Common myeloid progenitor, CD34-positive (primary cell): ENCODE measurements at places on chromosomes 6 and 20.

GRCh38 chr6:8881663-8882062 lies 446.3 kb upstream of the SLC35B3 start:
- no peaks in the 10 kb centered on the region for H3K4me1 ChIP-seq
- H3K4me3 ChIP-seq, result no peak overlapping the region
- no peaks in the 10 kb centered on the region for H3K36me3 ChIP-seq
- no peaks in the 10 kb centered on the region for H3K27me3 ChIP-seq

GRCh38 chr6:111604259-111605099 lies 1.2 kb downstream of the TRAF3IP2 start:
- peaks cover 3% of the 10 kb centered on the region for H3K36me3 ChIP-seq
- peak; percentile 34 for DNase-seq
- no peaks in the 10 kb centered on the region for H3K27me3 ChIP-seq
- H3K4me1 ChIP-seq, result peaks cover 40% of the 10 kb centered on the region

DNA sequence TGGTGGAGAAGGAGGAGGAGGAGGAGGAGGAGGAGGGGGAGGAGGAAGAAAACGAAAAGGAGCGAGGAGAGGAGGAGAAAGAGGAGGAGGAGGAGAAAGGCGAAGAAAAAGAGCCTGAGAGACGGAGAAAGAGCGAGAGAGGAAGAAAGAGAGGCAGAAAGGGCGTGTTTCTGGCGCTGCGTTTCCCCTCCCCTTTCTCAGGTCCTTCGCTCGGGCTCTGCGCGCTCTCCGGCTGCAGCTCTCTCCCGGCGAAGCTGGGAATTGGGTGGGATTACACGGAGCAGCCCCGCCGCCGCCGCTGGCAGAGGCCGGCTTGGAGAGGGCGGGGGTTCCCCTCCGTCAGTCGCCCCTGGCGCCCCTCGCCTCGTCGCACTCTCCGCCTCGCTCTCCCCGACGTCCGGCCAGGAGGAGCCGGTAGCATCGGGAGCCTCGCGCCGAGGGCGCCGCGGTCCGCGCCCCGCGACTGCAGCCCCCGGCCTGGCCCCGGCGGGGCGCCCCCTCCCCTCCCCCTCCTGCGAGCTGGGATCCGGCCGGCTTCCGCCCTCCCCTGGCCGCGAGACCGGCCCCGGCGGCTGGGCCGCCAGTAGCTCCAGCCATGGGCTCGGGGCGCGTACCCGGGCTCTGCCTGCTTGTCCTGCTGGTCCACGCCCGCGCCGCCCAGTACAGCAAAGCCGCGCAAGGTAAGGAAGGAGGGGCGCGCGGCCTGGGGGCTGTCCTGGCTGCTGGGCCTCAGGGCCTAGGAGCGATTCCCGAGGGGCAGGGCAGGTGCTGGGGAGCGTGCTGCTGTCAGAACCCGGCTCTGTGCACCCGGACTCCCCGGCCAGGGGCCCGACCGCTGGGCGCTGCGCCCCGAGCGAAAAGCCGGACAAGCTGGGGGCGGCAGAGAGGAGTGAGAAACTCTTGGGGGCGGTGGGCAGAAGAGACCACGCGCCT lies at the start of gene SCUBE3:
Gene SCUBE3, plus strand, starts transcription at position 133 of the 933 bp plus-strand sequence. Its CDS starts 463 bp downstream, at position 596.
- H3K4me1 ChIP-seq, result peaks cover 18% of the 10 kb centered on the region
- H3K4me3 ChIP-seq, result peak within 1 kb of the TSS; percentile 60
- peak; percentile 56 for DNase-seq
- peaks cover 75% of the 10 kb centered on the region for H3K27me3 ChIP-seq
- no peaks in the 10 kb centered on the region for H3K36me3 ChIP-seq

DNA sequence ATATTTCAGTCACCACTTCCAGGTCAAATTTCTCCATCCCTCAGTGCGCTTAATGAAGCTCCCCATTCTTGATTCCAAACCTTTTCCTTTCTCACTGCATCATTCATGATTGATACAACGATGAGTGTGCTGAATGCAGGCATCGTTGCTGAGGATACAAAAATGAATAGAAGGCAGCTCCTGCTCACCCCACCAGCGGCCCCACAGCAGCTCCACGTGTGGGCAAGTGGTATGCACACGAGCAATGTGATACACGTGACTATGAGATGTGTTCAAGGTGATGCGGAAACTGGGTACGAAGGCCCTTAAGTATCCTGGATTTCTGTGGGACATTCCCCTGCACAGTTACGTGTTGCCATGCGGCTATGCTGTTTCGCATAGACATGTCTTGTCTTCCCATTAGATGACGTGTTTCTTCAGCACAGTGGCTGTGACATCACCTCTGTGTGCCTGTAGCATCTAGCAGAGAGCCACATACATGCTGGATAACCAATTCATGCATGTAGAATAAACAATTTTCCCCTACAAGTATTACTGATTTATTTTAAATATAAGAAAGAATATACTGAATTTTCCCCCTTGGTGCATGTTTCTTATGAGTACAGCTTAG lies 260.5 kb upstream of the AGPAT4 start:
- H3K4me1 ChIP-seq, result no peaks in the 10 kb centered on the region
- H3K4me3 ChIP-seq, result no peak overlapping the region
- DNase-seq, result no peak
- no peaks in the 10 kb centered on the region for H3K36me3 ChIP-seq

GRCh38 chr6:157222201-157222981 lies 100.9 kb downstream of the TMEM242 start:
- H3K27ac ChIP-seq, result no peak overlapping the region
- peaks cover 26% of the 10 kb centered on the region for H3K4me1 ChIP-seq
- H3K4me3 ChIP-seq, result no peak overlapping the region
- peaks cover 6% of the 10 kb centered on the region for H3K27me3 ChIP-seq
- no peak for DNase-seq
- no peaks in the 10 kb centered on the region for H3K36me3 ChIP-seq

DNA sequence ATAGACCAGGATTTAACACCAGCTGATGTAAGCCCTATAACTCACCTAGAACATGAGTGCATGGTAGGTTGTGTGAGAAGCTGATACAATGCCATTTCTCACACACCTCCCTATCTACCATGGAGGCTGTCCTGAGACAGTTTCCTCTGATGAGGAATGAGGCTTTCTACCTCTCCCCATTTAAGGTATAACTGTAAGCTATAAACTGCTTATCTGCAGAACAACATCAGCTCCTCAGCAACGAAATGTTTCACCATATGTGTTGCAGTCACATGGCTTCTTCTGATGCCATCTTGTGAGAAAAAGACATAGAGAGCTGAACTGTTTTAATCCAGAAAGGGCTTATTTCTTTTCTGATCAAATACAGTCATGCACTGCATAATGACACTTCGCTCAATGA lies 20.7 kb downstream of the ZKSCAN3 start:
- H3K36me3 ChIP-seq, result peaks cover 18% of the 10 kb centered on the region
- no peaks in the 10 kb centered on the region for H3K4me1 ChIP-seq
- no peaks in the 10 kb centered on the region for H3K27me3 ChIP-seq
- no peak overlapping the region for H3K4me3 ChIP-seq

DNA sequence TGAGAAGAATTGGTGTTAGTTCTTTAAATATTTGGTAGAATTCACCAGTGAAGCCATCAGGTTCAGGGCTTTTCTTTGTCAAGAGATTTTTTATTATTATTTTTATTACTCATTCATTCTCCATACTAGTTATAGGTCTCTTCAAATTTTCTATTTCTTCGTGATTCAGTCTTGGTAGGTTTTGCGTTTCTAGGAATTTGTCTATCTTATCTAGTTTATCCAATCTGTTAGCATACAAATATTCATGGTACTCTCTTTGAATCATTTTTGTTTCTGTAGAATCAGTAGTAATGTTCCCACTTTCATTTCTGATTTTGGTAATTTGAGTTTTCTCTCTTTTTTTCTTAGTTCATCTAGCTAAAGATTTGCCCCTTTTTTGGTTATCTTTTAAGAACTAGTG lies 52.3 kb upstream of the PRDM1 start:
- DNase-seq, result no peak
- H3K4me1 ChIP-seq, result no peaks in the 10 kb centered on the region
- H3K4me3 ChIP-seq, result no peak overlapping the region
- H3K27ac ChIP-seq, result no peak overlapping the region
- no peaks in the 10 kb centered on the region for H3K27me3 ChIP-seq
- H3K36me3 ChIP-seq, result no peaks in the 10 kb centered on the region

- DNase-seq, result no peak
- no peaks in the 10 kb centered on the region for H3K27me3 ChIP-seq
- peaks cover 18% of the 10 kb centered on the region for H3K4me1 ChIP-seq
- no peak overlapping the region for H3K27ac ChIP-seq
- no peak overlapping the region for H3K4me3 ChIP-seq
- no peaks in the 10 kb centered on the region for H3K36me3 ChIP-seq
Observed at GRCh38 chr6:89492025-89492640, 59.2 kb downstream of the ANKRD6 start.

DNA sequence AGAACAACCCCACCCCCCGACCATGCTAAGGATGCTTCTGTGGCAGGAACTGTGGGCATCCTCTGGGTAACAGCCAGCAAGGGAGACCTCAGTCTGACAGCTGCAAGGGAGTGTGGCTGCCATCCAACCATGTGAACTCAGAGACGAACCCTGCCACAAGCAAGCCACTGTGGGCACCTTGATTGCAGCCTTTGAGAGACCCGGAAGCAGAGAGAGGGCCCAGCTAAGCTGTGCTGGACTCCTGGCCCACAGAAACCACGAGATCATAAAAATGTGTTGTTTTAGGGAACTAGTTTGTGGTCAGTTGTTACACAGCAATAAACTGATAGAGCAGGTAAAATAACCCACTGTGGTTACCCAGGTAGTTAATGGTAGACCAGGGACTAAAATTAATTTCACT lies 414.6 kb downstream of the CDH26 start:
- H3K36me3 ChIP-seq, result no peaks in the 10 kb centered on the region
- peaks cover 7% of the 10 kb centered on the region for H3K4me1 ChIP-seq

GRCh38 chr20:40896814-40897700 lies 131.6 kb upstream of the TOP1 start:
- no peak overlapping the region for H3K27ac ChIP-seq
- no peak overlapping the region for H3K4me3 ChIP-seq
- H3K4me1 ChIP-seq, result no peaks in the 10 kb centered on the region
- H3K36me3 ChIP-seq, result no peaks in the 10 kb centered on the region
- no peak for DNase-seq

DNA sequence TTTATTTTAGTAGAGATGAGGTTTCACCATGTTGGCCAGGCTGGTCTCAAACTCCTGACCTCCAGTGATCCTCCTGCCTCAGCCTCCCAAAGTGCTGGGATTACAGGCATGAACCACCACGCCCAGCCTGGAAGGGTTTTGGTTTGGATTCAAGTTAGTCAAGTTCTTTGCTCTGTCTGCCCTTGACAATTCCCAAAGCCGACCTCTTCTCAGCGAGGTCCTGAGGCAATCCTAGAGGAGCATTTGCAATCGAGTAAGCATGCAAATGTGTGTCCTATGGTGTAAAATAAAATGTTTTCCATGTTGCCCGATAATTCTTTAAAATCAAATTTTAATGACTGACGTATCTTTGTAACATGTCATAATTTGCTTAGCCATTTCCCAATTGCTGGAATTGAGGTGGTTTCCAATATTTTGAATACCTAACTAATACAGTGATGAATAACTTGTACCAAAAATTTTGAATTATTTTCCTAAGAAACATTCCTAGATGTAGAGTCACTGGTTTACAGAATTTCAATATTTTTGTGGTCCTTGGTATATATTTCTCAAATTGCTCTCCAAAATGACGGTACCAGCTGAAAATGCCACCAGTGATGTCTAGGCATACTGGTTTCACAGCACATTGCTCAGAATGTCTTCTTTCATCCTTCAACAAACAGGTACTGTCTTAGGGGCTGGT lies 38.7 kb downstream of the GTF2H5 start:
- H3K4me3 ChIP-seq, result no peak overlapping the region
- no peaks in the 10 kb centered on the region for H3K27me3 ChIP-seq
- no peak for DNase-seq

DNA sequence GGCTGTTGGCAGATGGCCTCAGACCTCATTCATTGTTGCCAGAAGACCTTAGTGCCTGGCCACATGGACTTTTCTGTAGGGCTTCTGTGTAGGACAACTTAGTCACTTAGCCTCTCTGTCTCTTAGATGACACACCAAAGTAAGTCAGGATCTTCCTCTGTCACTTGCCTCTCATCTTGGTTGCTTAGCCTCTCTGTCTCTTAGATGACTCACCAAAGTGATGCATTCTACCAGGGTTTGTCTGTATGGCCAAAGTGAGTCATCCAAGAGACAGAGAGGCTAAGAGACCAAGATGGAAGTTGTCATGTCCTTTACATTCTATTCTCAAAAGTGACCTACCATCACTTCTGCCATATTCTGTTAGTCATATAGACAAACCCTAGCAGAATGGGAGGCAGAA lies 255.9 kb upstream of the DEFB112 start:
- no peaks in the 10 kb centered on the region for H3K4me1 ChIP-seq
- no peaks in the 10 kb centered on the region for H3K36me3 ChIP-seq
- no peak overlapping the region for H3K27ac ChIP-seq
- no peaks in the 10 kb centered on the region for H3K27me3 ChIP-seq
- H3K4me3 ChIP-seq, result no peak overlapping the region

- peaks cover 66% of the 10 kb centered on the region for H3K27me3 ChIP-seq
- DNase-seq, result no peak
- no peaks in the 10 kb centered on the region for H3K36me3 ChIP-seq
- no peak overlapping the region for H3K4me3 ChIP-seq
- no peak overlapping the region for H3K27ac ChIP-seq
Observed at GRCh38 chr6:101401792-101402621, 8.5 kb downstream of the GRIK2 start.

DNA sequence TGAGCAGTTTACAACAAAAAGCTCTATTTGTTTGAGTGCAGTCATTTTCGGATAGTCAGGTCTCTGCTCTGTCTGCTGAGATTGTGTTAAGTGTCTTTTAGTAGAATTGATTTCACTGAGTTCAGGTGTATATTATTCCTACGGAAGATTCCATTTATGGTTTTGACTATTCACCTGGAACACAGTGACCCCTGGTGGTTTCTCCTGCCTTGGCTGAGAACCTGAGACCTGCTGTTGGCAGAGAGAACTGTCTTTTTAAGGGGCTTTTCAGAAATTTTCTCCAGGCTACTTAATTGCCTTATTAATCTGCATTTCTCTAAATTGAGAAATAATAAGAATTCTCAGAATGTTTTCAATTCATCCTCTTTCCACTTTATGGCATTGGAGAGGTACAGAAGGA lies 508.0 kb downstream of the TBC1D32 start:
- H3K4me1 ChIP-seq, result no peaks in the 10 kb centered on the region
- H3K27me3 ChIP-seq, result no peaks in the 10 kb centered on the region
- no peaks in the 10 kb centered on the region for H3K36me3 ChIP-seq
- no peak overlapping the region for H3K27ac ChIP-seq
- peak; percentile 32 for DNase-seq
